ENCODE measurements at places on chromosomes 7 and 10.

- DNase-seq: no peak
Observed at GRCh38 chr10:31829776-31830175, 98.9 kb downstream of the ARHGAP12 start.

- no peak for DNase-seq
Observed at GRCh38 chr7:114663502-114663901, 248.9 kb downstream of the FOXP2 start.

DNA sequence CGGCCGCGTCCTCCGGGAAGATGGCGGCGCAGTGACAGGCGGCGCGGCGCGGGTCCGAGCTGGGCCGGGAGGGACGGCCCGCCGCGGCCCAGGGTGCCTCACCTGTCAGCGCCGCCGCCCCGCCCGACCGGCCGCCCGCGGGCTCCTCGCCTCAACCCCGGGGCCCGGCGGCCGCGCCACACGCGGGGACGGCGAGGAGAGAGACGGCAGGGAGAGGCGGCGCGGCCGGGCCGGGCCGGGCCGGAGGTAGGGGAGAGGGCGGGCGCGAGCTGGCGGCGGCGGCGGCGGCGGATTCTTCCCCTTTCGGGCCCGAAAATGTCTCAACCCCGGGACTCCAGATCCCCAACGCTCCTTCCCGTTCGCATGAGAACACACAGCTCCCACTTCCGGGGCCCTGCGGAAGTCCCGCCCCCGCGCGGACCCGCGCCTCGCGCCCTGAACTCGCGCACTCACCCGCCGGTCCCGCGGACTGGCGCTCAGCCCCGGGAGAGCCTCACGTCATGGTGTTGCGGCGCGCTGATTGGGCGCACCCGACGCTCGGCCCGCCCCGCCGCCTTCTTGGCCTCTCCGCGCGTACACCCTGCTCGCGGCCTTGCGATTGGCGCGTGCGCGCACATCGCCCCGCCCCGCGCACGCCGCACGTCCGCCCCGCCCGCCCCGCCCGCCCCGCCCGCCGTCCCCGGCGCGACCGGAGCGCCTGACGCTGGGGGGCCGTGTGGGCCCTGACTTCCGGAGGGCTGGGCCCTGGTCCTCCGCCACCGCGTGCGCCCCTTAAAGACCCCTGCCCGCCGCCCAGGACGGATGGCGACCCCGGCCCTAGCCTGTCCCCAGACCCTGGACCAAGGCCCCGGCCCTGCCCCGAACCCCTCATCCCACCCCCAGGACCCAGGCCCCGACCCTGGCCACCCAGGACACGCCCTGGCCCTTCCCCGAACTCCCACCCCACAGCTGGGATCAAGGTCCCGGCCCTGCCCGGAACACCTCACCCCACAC lies at the start of gene LARP4B:
LARP4B (minus strand) TSS at position 380 of the 993 bp plus-strand sequence. CDS start 45,984 bp downstream, outside the sequence.
- DNase-seq: peak; percentile 94

DNA sequence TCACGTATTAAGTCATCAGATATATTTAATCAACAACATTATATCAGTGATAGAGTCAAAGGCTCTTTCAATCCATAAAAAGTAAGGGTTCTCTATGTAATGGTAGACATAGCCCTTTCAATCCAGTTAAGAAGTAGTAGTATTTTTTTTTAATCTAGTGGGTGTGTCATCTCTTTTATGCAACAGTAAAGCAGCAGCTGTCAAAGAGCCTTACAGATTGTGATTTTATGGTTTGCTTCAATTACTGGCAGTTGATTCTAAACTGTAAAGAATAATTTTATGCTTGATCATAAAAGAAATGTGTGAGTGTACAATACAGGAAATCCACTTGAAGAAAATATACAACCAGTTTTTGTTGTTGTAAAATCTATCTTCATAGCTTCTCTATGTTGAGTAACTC lies 902.6 kb upstream of the MBL2 start:
- no peak for DNase-seq

- DNase-seq: no peak
Observed at GRCh38 chr10:131909014-131909808, 8.4 kb downstream of the PPP2R2D start.

DNA sequence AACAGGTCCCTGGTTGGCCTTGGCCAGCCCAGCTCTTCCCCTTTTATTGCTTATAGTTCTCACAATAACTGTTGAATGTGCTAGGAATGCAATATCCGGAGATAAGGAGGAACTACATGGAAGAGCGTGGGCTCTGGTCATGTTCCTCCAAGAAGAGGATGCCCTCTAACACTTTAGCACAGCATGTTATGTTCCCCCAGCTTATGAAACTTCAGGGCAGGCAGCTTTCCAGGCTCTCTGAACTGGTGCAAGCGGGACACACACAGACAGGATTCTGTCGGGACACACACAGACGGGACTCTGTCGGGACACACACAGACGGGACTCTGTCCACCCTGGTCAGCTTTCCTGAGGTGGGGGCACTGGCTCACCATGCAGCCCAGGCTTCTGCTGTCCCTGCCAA lies 141.6 kb downstream of the PKD1L1 start:
- no peak for DNase-seq

DNA sequence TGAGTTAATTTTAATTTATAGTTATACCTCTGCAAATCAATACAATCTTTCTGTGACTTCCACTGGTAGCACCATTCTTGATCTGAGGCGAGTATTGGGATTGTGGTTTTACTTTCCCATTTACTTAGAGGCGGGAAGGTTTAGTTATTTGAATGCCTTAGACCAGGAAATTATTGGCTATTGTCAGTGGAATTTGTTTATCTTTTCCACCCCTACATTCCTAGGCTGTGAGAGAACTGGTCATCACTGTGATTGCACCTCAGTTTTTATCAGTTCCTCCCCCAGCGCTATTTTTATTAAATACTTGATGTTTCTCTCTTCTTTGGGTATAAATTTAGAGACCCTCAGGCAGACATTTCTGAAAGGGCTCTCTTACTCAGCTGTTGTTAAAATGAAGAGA lies 29.9 kb downstream of the CDK14 start:
- no peak for DNase-seq

Measured in stimulated activated CD4-positive, alpha-beta T cell treated with anti-CD3 and anti-CD28 coated beads, Interleukin-1b, Interleukin-23, amount 100 ng/mL, for 1 hour (primary cell).